ENCODE measurements at places on chromosomes 2 and 18. TPM values are rescaled to one million over a fixed set of nuclear protein-coding genes. Genes with fewer than 3 reads are reported as not detected.

DNA sequence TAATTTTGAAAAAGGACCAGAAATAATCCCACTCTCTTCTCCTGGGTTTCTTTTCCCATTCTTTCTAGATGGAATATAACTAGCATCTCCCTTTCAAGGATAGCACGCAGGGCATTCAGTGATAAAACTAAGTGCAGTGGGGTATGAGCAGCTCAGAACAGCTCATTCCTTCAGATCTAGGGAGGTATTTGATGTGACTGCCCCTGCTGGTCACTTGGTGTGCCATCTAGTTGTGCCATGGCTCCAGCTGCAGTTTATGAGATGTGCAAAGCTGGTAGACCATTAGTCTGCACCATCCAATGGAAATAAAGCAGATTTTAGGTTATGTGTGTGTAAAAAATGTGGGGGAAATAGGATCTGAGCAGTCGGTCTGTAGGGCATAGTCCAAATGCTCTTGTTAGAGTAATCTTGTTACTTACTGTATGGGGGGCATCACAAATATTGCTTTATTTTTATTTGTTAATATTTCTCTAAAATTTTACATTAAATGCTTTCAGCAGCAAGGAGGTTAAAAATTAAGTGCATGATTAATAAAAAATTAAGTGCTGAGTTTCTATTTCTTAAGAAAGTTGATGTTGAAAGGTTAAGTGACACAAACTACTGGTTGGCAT is 38.9 kb downstream of the CTAGE1 start:
- DNase-seq, result no peak

- no peak for DNase-seq
Measured at GRCh38 chr2:43675646-43676321, 445 bp downstream of the C1GALT1C1L start.

GRCh38 chr2:180952082-180952481 is 28.3 kb upstream of the UBE2E3 start:
- DNase-seq, result no peak

GRCh38 chr2:120471166-120471565 is 125.2 kb downstream of the INHBB start:
- no peak for DNase-seq

LHCGR gene
- total RNA-seq, result not detected

All from lower leg skin (tissue), 4 donors.